ENCODE measurements at places on chromosomes 2 and 18.

- DNase-seq: peak; percentile 74
Measured at GRCh38 chr18:21489119-21489750, 111.3 kb downstream of the ESCO1 start.

- DNase-seq: no peak
Measured at GRCh38 chr2:157785200-157785599, 90.9 kb downstream of the ACVR1 start.

DNA sequence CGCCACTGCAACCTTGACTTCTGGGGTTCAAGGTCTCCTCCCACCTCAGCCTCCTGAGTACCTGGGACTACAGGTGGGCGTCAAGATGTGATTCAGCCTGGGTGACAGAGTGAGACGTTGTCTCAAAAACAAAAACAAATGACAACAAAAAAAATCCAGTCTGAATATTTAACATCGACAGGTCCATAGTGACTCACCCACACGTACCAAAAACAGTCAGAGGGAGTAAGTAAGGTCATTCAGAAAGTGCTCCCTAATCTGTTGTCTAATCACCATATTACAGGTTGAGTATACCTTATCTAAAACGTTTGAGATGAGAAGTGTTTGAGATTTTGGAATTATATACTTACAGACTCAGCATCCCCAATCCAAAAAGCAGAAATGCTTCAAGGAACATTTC, 24.4 kb downstream of the SAP130 start:
- DNase-seq: no peak

GRCh38 chr2:70181363-70181956, 9.4 kb downstream of the C2orf42 start:
- no peak for DNase-seq

- DNase-seq: no peak
Measured at GRCh38 chr18:38025433-38026038, 459.9 kb upstream of the CELF4 start.

GRCh38 chr2:216139884-216140283, 30.7 kb downstream of the XRCC5 start:
- DNase-seq: no peak

GRCh38 chr2:154207288-154208047, 335.7 kb downstream of the GALNT13 start:
- DNase-seq: no peak

DNA sequence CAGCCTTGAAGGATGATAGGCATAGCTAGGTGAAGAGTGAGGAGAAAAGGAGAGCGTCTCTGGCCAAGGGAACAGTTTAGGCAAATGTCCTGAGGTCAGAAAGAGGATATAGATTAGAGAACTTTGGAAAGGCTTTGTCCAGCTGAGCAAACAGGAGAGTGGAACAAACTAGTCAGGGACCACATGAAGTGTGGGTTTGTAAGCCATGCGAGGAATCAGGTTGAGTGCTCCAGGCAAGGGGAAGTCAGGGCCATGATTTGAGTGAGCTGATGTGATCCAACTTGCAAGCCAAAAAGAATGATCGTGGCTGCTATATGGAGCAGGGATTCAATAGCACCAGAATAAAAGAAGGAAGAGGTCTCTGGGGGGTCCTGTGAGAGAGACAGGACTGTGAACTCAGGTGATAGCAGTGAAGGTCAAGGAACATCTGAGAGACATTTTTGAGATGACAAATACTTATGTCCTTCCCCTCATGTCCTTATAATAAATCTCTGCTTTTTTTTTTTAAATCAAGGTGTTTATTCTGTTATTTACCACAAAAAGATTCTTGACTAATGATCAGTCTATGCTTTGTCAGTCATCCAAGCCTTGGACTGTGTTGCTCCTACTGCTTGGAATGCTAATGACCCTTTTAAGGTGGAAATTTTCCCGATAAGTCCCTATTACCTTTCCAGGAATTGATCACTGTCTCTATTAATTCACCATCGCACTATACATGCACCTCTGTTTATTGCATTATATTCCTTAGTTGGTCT, 472.6 kb downstream of the TXNL1 start:
- no peak for DNase-seq

- peak; percentile 44 for DNase-seq
Measured at GRCh38 chr2:53913721-53914120, 54.0 kb upstream of the GPR75 start.

DNA sequence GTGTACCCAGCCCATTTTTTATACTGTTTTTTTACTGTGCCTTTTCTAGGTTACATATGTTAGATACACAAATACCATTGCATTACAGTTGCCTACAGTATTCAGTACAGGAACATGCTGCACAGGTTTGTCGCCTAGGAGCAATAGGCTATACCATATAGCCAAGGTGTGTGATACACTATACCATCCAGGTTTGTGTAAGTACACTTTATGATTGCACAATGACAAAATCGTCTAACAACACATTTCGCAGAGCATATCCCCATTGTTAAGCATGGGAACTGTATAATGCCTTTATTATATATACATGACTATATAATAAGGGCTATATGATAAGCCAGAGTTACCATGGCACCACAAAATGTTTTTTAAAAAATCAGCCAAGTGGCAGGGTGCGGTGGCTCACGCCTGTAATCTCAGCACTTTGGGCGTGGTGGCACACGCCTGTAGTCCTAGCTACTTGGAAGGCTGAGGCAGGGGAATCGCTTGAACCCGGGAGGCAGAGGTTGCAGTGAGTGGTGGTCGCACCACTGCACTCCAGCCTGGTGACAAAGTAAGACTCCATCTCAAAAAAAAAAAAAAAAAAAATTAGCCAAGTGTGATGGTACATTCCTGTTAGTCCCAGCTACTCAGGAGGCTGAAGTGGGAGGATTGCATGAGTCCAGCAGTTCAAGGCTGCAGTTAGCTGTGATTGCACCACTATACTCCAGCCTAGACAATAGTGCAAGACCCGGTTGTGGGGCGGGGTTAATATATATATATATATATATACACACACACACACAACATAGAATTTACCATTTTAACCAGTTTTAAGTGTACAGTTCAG, 2.8 kb upstream of the CENPA start:
- DNase-seq: no peak

DNA sequence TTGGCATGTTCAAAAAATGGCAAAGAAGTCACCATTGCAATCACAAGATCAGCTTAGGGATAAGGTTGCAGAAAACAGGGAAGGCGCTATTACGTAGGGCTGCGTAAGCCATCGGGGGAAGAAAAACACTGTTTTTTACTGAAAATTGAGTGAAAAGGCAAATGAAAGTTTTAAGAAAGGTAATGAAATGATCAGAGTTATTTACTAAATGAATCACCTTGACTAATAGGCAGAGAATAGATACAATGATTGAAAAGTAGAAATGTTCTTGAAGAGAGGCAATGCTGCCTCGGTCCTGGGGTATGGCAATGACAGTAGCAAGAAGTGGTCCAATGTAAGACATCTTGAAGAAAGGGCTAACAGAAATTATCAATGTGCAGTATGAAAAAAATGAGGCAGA, 1227.8 kb upstream of the ZEB2 start:
- DNase-seq: no peak

GRCh38 chr2:36797324-36798070, 101.0 kb downstream of the VIT start:
- no peak for DNase-seq

- DNase-seq: no peak
Measured at GRCh38 chr2:12824351-12824777, 107.6 kb downstream of the TRIB2 start.

DNA sequence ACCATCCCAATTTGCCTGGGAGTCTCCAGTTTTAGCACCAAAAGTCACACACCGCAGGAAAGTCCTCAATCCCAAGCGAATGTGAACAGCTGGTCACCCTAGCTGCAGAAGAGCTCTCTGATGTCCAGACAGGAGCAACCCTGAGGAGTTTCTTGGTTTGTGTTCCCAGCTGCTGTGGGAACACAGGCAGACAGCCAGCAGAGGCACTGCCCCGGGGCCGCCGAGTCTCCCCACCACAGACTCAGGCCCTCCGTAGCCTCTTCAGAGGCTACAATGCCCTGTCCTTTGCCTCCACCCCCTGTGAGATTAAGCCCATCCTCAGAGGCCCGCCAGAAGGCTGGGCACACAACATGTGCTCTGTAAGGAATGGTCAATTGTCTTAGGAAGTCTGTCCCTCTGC, 111.5 kb downstream of the TTC32 start:
- no peak for DNase-seq

GRCh38 chr2:130160131-130160530, 15.2 kb upstream of the CCDC74B start:
- no peak for DNase-seq

- no peak for DNase-seq
Measured at GRCh38 chr2:179304424-179304823, 39.8 kb upstream of the SESTD1 start.

- DNase-seq: peak; percentile 46
Measured at GRCh38 chr2:164850235-164850634, 8.6 kb upstream of the COBLL1 start.

DNA sequence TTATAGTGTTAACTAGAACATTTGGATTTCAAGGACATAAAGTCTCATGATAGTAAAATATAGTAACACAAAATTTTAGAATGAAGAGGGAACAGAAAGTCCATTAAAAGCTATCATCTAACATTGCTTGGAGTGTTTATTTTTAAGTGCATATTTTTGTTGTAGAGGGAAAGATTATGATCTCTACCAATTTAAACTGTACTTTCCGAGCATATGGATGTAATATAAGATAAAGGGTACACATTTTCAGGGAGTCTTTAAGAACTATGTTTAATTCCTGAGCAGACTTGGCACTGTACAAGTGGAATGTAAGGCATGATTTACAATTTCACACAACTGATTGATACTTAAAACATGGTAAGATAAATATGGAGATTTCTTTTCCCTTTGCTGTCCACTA, 34.2 kb upstream of the ZNF804A start:
- DNase-seq: no peak

All from KBM-7 (cell line).